ENCODE measurements at places on chromosomes 1 and 21. TPM values are rescaled to one million over a fixed set of nuclear protein-coding genes. Genes with fewer than 3 reads are reported as not detected.

AMY2B gene
- 14.5 TPM for total RNA-seq

DNA sequence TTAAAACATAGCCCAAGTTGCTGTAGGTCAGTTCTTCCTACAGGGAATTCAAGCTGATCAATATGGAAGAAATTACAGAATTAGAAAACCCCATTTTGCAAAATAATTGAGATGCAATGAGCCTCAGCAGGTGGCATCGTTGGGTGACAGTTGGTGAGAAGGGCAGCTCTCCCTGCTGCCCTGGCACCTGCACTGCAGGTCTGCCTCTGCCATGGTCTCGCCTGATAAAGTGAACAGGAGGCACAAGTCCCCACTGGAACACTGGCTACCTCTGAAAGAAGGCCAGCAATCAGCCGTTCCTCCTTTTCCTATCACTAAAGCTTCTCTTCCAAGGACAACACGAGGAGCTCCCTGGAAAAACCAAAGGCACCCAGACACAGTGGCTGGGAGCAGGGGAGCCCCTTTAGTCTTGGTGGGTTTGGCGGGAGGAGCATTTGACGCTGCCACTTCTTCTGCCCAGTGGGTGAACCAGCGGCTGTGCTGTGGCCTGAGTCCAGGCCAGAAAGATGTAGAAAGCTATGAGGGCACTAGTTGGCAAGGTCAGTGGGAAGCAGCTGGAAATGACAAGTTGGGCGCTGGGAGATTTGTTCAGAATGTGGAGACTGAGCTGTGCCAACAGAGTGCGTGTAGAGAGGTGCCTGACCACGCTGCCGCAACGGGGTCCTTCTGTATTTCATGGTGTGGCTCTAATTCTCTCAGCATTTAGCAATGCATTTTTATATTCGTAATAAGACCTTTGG is 93.1 kb downstream of the RIPK4 start:
- peaks cover 12% of the 10 kb centered on the region for H3K27me3 ChIP-seq
- no peak overlapping the region for H3K4me3 ChIP-seq
- no peaks in the 10 kb centered on the region for H3K4me1 ChIP-seq
- no peaks in the 10 kb centered on the region for H3K36me3 ChIP-seq

GRCh38 chr1:67869233-67869632 is 36.0 kb upstream of the GNG12 start:
- no peak overlapping the region for H3K27ac ChIP-seq
- no peak overlapping the region for H3K4me3 ChIP-seq
- no peaks in the 10 kb centered on the region for H3K4me1 ChIP-seq
- DNase-seq, result no peak
- no peaks in the 10 kb centered on the region for H3K27me3 ChIP-seq

MANEAL gene
- 11.2 TPM for total RNA-seq

GRCh38 chr1:233788687-233789086 is 115.8 kb upstream of the SLC35F3 start:
- no peaks in the 10 kb centered on the region for H3K27me3 ChIP-seq
- no peaks in the 10 kb centered on the region for H3K36me3 ChIP-seq
- H3K4me3 ChIP-seq, result no peak overlapping the region
- DNase-seq, result no peak
- H3K27ac ChIP-seq, result no peak overlapping the region

- no peaks in the 10 kb centered on the region for H3K27me3 ChIP-seq
- no peak overlapping the region for H3K27ac ChIP-seq
Observed at GRCh38 chr1:201643835-201644104, 104.8 kb downstream of the NAV1 start.

DNA sequence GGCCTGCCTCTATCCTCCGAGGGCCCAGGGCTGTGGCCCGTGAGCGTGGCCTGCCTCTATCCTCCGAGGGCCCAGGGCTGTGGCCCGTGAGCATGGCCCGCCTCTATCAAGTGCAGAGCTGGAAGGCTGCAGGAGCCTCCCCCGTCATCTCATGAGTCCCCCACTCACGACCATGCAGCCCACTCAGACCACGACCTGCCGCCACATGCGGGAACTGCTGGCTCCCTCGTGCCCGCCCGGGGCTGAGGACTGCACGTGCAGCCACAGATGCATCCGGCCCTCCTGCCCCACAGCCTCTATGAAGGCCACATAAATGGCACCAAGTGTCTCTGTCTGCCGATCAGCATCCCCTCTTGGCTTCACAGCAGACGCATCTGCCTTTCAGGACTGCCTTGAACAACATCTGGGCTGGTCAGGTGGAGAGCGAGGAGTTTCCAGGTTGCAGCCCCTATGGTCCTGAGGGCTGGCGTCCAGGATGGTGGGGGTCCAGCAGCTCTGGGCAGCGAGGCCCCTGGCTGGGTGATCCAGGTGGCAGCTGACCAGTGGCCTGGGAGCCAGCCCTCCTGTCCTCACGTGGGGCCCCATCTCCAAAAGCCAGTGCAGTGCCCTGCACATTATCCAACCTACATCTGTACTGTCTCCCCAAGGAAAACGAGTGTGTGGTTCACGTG is 103.3 kb downstream of the PDE9A start:
- H3K27ac ChIP-seq, result no peak overlapping the region
- H3K27me3 ChIP-seq, result no peaks in the 10 kb centered on the region
- DNase-seq, result no peak
- no peaks in the 10 kb centered on the region for H3K36me3 ChIP-seq

CHIT1 gene
- total RNA-seq, result 3.0 TPM

Measured in left lung (tissue), 14 donors.